NCI-H446 treated with DMSO at 0.1 percent for 48 hours (cell line): ENCODE measurements at places on chromosomes 11 and 22.

DNA sequence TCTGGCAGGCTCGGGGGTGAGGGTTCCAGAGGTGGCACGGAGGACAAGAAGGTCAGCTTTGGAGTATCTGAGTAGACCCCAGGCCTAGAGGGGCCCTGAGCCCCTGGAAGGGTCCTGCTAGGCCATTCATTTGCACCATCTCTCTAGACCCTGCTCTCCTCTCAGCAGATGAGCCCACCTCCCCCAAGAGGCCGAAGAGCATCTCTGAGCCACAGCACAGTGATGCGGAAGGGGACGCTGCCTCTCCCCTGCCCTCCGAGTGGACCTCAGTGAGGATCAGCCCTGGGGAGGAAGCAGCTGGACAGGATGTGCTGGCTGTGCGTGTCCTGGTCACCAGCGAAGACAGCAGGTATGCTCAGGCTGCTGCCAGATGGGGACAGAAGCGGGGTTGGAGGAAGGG is 101.6 kb upstream of the PARVA start:
- DNase-seq, result no peak

- no peak for DNase-seq
Observed at GRCh38 chr11:61120706-61121191, 18.5 kb downstream of the CD5 start.

- no peak for DNase-seq
Observed at GRCh38 chr11:65124480-65125196, 2.5 kb downstream of the MRPL49 start.

DNA sequence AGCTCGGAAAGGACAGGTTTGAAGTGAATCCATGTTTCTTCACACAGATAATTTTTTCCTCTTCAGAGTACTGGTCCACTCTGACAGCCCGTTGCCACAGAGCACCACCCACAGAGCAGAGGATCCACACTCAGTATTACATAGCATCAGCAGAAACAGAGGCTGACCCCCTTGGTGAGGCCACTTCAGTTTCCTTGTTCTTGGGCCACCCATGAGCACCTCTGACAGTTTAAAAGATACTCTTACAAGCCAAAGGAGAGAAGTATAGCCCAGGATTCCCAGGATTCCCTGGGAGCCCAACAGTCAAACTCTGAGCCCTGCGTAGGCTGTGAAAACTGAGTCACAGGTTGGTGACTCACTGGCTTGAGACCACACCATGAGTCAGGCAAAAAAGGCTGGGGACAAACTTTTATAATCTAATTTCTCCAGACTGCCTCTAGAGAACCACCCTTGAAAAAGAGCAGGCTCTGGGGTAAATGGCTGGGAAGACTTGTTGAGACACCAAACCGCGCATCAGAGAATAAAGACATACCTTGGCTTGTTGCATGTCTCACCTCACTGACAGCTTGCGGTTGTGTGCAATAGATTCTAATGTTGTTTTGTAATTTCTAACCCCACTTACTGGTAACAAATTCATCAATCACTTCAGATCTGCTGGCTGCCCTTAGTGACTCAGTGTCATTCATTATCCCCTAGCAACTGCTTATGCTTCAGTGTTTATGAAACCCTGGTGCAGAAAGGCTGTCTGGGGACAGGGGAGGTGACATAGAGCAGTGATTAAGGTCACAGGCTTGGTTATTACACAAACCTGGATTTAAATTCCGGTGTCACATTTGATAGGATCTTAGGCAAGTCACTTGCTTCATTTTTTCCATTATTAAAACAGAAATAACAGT is 56.9 kb upstream of the PRSS23 start:
- DNase-seq, result peak; percentile 5

DNA sequence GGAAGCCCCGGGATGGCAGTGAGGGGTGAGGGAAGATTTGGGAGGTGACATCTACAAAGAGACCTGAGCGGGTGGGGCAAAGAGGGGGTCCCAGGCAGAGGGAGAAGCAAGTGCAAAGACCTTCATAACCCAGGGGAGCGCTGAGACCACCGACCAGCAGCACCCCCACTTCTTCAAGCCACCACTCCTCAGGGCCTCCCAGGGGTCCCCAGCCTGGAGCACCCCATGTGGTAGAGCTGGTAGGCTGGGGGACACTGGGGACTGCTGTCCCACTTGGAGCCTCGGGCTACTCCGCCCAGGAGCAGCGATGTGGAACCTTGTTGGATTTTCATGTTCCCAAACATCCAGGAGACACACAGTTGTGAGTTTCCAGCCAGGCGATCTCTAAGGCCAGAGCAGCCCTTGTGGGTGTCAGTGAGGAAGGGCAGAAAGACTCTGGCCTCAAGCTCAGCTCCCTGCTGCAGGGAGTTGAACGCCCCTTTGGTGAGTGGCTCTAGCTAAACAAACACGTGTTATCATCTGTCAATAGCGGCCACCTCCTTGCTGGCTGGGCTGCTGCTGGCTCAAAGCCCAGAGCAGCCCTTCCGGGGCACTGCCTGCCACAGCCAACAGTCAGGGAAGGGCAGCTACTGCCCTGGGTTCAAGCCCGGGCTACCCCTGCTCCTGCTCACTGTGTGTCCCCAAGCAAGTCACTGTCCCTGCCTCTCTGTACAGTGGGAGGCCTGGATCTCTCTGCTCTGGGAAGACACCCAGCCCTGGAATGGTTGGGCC is 25.7 kb upstream of the CHKA start:
- peak; percentile 27 for DNase-seq

- DNase-seq, result peak; percentile 17
Observed at GRCh38 chr11:832529-833113, at the start of gene CD151. Gene CD151 (plus strand): TSS chr11:832952. CDS start chr11:836070, 3,118 bp downstream.

DNA sequence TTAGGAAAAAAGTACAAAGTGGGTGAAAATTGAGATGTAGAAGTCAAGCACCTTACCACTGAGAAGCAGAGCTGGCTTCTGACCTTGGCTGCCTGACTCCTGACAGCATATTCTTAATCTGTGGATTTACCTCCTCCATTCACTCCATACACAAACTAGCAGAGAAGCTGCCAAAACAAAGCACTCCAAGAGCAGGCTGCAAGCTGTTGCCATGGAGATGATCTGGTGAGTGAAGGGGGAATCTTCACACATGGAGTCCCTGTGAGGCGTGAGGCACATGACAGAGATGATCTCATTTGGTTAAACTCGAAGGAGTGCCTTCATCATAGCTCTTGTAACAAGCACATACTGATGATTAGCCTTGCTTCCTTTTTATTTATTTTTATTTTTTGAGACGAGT is 16.1 kb downstream of the COMMD9 start:
- peak; percentile 74 for DNase-seq

DNA sequence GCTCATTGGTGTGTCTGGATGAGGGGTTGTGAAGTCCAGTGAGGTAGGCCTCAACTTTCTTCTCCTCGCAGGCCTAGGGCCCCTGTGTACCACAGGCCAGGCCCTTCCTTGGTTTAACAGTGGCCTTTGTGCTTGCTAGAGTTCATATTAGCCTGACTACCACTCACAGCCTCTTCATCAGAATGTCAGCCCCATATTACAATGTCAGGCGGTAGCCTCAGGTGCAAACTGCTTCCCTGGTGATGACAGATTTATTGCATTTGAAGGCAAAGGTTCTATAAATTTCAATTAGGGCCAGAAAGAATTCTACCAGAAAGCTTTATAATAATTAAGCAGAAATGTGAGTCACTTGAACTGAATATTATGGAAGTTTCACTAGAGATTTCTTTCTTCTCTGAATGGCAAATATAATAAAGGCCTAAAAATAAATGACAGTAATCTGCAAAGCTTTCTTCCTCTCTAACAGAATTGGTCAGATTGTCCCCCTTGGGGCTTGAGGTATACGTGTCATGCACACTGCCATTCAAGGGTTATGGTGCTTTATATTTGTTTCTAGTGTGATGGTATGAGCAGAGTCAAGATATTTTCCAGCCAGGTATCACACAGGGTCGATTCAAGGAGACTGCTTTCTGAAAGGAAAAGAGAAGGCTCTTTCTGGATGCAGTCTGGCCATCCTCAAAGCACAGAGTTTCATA is 210.3 kb downstream of the CWF19L2 start:
- no peak for DNase-seq

DNA sequence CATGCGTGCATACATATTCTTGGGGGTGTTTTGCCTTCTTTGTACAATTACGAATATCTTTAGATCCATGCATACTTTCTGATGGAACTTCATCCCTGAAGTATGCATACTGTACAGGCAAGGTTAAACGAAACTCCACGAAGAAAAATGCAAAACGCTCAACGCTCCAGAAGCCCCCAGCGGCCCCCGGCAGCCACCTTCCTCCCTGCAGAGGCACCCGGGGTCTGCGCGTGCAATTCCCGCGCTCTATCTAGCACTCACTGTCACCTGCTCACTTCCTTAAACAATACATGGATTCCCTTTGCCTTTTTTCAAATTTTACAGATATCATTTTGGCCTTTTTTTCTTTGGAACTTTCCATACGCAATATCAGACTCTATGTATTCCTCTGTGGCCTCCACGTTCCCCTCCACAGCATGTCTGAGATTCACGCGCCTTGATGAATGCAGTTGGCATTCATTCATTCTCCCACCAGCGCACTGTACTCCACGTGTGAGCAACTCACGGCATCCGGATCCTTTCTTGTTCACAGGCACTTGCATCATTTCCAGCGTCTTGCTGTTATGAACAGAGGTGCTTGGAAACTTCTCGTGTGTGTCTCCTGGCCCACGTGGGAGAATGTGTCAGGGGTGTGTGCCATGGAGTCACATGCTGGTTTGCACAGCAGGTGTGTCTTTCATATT is 214.3 kb downstream of the CTTN start:
- DNase-seq, result no peak

DNA sequence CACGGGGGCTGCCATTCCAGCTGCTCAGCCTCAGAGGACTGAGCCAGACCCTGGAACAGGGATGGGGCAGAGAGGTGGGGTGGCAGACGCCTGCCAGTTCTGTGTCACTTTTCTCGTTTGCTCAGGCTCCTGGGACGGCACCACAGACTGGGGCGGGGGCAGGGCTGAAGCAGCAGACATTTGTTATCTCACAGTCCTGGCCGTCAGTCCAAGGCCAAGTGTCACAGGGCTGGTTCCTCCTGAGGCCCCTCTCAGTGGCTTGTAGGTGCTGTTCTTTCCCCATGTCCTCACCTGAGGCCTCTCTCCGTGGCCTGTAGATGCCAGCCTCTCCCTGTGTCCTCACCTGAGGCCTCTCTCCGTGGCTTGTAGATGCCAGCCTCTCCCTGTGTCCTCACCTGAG is 24.7 kb downstream of the TPCN2 start:
- DNase-seq, result no peak

DNA sequence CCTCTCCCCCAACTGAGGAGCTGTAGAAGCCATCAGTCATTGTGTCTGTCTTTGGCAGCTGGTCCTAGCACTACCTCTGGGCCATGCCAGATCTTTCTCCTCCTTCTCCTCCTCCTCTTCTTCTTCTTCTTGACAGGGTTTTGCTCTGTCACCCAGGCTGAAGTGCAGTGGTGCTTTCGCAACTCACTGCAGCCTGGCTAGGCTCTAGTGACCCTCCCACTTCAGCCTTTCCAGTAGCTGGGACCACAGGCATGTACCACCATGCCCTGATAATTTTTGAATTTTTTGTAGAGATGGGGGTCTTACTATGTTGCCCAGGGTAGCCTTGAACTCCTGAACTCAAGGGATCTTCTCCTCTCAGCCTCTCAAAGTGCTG is 50.1 kb upstream of the SHANK2 start:
- DNase-seq, result no peak

DNA sequence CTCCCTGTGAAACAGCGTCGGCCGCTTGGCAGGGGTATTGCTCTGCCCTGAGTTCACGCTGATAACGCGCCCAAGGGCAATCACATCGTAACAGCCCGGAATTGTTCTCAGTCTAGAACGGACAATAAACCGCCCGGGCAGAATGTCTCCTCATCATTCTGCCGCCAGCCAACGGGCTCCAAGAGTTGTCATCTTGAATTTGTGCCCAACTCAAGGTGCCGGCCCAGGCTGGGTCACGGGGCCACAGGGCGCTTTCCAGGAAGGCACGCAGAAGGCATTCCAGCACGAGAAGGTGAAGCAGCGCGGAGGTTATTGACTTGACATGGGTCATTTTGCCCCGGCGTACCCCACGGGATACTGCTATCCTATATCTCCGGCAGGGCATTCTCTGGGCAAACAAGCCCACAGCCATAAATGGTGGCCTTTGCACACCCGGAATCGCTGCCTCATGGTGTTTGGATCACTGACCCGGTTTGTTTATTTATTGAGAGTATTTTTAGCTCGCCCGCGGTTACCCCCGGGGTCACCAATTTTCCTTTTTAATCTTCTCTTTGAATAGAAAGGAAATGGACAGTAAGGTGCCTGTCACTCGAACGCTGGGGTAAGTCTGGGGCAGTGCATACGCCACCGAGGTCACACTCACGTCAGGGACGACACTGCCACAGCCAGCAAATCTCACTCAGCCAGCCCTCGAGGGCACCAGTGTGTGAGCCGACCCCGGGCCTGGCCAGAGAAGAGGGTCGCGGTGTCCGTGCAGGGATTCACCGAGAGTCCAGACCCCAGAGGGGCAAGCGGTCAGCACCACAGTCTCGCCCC is 72.4 kb upstream of the FGF3 start:
- no peak for DNase-seq

DNA sequence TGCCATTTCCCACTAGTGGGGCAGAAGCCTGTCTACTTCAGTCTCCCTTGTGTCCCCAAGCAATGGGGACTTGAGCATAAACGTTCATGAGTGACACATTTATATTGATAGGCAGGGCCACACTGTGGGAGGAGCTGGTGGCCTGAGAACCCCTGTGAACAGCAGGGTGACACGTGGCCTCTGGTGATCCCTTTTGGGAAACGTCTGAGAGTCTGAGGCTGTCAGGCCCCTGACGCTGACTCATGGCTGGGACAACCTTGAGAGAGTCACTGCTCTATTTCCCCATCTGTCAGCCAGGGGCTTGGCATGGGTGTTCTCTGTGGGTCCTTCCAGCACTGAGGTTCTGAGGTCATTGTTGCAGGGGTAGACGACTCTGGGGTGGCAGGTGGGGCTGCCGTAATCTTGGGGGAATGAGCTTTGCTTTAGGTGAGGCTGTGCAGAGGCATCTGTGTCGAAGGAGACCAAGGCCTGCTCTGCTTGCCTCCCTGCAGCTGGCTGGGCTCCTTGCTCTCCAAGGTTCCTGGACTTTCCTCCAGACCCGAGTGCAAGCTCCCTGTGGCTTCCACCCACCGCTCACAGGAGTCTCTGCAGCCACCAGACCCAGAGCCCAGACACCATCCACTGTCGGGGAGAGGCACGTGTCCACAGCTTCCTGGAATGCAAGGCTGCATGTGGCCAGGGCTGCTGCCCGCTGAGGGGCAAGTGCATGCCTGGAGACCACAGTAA is 54.7 kb downstream of the SMIM38 start:
- no peak for DNase-seq
